ENCODE measurements at places on chromosomes 7 and 10.
A peak's percentile ranks its signal among the peaks of the same experiment; 100 is the strongest.

DNA sequence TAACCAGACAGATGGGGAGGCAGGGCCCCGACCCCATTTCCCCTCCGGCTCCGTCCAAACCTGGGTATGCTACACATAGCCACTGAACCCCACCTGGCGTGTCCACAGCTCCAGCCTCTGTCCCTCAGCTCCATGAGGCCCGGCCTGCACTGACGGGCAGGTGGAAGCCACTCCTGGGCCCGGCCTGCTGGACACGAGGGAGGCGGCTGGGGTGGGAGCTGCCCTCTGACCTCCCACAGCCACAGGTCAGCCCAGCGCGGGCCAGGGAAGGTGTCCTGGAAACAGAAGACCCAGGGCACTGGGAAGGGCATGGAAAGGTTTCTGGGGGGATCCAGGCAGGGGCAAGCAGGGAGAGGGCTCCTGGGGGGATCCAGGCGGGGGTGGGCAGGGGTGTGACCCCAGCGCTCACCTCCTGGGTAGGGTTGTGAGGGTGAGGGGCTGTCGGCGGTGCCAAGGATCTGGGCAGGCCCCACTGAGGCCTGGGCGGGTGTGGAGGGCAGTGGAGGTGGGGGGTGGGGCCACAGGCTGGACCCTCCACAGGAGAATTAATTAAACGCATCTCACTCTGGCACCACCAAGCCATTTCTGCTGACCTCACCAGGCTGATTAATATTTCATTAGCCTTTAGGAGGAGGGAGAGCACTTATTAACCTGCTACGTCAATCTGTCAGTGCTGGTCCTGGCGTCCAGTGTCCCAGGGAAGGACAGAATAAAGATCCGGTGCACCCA, 108.9 kb downstream of the UNCX start:
- no peak for DNase-seq

DNA sequence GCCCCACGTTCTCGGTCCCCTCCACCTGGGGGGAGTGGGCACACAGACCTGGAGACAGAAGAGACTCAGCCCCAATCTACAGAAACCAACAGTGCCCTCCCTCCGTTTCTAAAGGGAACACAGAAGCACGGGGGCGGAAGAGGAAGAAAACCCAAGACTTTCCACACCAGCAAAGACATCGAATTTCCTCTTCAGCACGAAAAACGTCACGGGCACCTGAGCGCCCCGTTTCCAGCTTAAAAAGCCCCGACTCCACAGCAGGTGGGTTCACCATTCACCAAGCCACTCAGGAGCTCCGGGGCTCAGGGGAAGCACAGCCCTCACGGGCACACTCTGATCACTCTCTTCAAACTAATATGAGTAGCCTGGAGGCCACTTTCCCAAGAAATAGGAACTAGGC, 19.6 kb downstream of the NUDT1 start:
- no peak for DNase-seq

DNA sequence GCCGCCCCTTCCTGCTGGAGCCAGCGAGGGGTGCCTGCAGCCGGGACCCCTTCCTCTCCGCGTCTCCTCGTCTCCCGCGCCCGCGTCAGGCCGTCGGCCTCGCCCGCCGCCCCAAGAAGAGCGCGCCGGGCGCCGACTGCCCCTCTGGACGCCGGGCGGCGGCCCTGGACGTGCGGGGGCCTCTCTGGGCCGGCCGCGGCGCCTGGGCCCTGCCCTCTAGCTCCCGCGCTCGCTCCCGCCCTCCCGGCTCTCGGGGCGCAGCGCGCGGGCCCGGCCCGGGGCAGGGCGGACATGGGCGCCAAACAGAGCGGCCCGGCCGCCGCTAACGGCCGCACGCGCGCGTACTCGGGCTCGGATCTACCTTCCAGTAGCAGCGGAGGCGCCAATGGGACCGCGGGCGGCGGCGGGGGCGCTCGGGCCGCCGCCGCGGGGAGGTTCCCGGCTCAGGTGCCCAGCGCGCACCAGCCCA, 704 bp downstream of the ZNRF2 start:
- no peak for DNase-seq

- DNase-seq, result no peak
These were observed 77.8 kb downstream of the PDGFA start for GRCh38 chr7:441684-442421.

GRCh38 chr7:46033592-46033991, 112.5 kb upstream of the IGFBP3 start:
- no peak for DNase-seq

DNA sequence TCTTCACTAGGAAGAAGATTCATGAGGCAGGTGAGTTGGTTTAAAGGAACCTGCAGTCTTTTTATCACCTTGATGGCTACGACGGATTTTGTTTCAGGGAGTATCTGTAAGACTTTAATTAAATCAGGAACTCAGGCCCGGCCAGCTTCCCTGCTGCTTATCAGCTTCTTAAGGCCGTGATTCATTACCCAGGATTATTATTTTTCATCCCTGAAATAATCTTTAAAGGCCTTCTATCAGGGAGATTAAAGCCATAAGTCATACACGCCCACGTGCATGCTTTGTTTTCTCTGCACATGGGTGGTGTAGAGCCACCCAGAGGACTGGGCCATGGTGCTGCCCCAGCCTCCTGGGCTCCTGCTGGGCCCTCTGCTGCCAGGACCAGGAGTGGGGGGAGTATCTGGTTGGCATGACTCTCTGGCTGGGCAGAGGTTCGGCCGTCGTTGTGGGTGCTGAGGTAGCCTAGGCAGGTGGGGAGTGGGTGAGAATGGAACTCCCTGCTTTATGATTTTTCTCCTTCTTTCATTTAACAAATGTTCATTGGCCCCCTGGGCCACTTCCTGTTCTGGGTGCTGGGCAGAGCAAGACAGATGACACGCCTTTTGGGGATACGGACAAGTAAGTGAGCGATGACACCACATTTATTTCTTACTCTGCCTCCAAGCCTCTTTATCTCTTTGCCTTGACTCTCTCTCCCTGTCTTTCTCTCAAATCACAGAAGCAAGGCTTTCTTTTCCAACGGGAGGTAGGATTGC, 39.0 kb upstream of the PCBD1 start:
- no peak for DNase-seq

DNA sequence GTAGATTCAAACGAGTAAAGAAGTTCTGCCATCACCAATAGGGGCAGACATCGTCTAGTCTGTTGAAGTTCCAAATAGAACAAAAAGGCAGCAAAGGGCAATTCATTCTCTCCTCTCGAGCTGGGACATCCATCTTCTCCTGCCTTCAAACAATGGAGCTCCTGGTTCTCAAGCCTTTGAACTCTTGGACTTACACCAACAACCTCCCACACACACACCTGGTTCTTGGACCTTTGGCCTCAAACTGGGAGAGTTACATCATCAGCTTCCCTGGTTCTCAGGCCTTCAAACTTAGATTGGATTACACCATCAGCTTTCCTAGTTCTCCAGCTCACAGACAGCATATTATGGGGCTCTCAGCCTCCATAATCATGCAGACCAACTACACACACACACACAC, 9.8 kb upstream of the GIMAP5 start:
- no peak for DNase-seq

DNA sequence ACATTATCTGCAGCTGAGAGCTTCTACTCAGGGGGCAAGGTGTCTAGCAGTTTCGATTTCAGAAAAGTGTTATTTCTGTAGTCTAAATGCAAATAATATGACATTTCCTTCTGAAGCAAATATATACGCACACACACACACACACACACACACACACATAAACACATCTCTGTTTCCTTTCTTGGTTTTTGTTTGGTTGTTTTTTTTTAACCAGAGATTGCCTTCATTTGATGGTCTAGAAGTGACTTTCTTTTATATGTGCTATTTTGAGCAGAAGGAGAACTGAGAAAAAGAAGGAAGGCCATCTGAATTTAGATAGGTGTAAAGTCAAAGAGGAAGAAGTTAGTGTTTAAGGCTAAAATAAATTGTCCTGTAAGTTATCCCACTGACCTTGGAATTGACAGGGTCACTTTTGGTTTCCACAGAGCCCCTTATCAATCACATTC, 142.2 kb downstream of the TRIL start:
- no peak for DNase-seq

DNA sequence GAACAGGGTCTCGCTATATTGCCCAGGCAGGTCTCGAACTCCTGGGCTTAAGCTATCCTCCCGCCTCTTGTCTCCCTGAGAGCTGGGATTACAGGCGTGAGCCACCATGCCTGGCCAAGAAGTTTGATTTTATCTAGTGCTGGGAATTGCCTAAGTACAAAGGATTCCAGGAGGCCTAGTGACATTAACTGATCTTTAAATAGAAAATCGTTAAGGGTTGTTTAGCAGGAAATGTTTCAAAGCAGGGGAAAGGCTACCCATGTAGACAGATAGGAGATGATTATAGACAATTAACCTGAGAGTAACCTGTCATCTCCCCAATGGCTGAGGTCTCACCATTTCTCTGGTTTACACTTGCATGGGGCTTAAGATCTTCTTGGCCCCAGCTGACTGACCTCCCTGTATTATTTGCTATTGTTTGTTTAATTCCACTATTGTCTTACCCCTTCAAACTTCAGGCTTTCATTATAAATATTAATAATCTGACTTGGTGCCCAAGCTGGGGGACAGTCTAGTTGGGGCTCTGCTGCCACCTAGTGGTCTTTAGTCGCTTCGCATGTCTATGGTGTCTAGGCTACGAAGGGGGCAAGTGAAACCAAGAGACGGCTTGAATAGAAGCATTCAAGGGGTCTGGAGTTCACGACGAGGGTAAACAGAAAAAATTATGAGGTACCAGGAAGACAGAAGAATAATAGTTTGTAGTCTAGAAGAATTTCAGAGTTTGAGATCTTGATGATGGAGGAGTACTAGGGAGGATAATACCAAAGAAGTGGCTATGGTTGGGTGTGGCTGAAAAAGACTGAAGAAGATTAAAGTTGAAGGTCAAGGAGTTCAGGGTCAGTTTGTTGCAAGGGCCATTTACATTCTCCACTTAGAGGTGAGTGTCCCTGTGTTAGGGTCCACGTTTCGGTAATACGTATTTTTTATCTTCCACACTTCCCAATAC, 40.4 kb upstream of the BPGM start:
- peak; percentile 44 for DNase-seq

- no peak for DNase-seq
These were observed 586.1 kb downstream of the SDK1 start for GRCh38 chr7:3887096-3887690.

- DNase-seq, result no peak
These were observed 387.8 kb downstream of the SEMA3D start for GRCh38 chr7:84799106-84799505.

DNA sequence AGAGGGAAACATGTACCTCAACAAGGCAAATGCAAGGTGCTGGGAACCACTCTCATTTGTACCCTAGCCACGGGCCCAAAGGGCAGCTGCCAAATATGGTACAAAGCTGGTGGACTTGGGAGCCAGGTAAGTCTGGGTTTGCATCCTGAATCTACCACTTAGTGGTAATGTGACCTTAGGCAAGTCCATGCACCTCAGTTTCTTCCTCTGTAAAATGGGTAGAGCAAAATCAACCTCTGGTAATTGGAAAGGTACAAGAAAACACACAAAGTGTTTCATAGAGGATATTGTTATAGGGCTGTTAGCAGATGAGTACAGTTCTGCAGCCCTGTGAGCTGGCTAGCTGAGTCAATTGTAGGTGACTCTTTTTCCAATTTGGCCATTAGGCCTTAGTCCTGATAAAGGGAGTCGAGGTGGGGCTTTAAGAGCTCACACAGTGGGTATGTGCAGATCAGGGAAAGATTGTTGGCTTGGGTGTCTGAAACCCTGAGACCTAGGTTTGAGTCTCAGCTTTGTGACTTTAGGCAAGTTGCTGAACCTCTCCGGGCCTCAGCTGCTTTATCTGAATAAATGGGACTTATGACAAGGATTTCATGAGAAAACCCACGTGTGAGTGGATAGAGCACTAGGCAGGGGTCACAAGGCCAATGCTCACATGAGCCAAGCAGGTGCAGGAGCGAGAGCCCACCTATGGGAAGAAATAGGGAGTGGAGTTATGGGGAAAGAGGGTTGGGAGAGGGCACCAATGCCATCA, 121.3 kb upstream of the GDF10 start:
- no peak for DNase-seq

DNA sequence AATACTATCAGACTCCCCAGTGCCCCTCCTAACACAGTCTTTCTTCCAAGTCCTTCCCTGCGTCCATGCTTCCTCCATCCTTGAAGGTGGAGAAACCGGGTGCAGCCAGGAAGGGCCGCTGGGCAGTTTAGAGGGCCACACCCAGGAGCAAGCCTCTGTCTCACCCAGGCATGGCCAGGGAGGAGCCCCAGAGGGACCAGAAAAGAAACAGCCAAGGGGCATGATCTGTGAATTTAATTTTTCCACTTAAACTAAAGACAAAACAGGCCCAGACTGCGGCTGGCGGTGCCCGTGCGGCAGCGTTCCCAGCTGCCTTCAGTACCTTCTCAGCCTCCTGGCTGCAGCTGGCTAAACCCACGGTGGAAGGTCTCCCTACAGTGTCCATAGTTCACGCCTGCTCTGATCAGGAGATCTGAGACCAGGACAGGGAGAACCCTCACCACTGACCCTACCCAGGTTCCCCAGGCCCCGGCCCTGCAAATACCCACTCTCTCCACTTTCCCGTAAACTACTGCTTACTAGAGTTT, 12.9 kb downstream of the UNCX start:
- DNase-seq, result no peak

DNA sequence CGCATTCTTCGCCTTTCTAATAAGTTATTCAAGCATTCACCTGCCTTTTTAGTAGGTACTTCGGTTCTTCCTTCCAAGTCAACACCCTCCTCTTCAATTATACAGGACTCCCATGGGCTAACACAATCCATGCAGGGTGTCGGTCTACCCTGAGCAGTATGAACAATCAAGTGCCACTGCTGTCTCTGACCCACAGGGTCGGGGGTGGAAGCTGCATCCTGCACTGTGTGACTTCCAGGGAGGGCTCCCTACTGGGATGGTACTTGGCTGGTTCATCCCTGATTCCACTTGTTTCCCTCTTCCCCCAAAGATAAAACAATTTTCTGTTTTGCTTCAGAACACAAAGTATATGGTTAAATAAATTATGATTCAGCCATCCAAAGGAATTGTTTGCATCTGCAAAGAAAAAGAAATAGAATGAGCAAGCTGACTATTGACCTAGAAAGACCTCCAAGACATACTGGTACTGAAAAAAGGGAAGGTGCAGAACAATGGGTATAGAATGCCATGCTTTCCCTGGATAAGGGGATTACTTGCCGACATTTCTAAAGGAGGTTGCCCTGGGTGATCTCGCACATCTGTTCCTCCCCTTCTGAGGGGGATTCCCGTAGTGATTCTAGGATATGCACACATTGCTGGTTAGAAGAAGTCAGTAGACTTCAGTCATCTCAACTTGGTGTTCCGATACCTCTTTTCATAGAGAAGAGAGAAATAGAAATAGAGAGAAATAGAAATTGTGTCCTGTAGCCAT, 89.1 kb upstream of the AGR3 start:
- no peak for DNase-seq

Data from skin of body (tissue), 3 donors.